ENCODE measurements at places on chromosomes 5 and 9.

GRCh38 chr5:3320317-3320875 is 275.2 kb upstream of the IRX1 start:
- DNase-seq, result no peak

DNA sequence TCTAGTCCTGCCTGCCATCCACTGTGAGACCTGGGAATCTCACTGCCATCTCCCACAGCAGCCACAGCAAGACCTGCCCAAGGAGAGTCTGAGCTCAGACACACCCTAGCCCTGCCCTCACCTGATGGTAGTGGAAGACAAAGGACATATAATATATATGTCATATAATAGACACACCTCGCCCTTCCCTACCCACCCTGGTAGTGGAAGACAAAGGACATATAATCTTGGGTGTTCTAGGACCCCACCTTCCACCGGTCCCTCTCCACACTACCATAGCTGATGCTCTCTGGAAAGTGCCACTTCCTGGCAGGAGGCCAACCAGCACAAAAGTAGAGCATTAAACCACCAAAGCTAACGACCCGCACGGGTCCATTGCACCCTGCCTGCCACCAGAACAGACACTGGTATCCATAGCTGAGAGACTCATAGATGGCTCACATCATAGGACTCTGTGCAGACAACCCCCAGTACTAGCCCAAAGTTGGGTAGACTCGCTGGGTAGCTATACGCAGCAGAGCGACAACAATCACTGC is 545.6 kb downstream of the CAAP1 start:
- DNase-seq, result no peak

GRCh38 chr5:28313321-28313951 is 1275.0 kb upstream of the CDH9 start:
- DNase-seq, result no peak

DNA sequence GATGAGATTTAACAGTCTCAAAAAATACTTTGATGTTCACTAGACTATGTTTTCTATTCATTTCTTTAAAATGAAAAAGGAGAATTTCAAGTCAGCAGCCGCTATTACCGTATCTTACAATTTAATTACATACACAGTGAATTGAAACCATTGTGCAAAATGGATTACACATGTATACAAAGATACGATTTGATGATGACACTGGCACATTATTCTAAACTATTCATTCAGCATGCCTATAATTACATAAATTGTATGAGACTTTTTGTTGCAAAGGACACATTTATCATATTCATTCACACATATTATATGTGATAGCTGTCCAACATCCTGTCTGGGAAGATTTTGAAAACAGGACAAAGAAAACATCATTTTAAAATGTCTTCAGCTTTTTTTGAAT is 118.3 kb upstream of the VCAN start:
- DNase-seq, result no peak

DNA sequence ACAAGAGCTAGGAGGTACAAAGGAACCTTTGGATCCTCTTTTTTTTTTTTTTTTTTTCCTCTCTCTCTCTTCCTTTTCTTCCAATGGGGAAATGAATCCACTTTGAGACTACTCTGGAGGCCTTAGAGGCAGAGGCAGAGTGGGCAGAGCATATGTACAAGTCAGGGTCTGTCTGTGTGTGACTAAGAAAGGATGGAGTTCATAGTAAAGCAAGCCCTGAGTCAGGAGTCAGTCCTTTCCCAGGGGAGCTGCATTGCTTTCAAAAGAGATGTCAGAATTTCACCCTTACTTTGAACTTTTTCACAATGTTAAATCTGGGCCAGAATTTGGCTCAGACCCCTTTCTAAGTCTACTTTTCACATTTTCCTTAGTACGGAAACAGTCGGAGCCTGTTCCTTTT is 792.4 kb upstream of the C9orf72 start:
- DNase-seq, result no peak
